ENCODE measurements at places on chromosomes 12 and 14.

GRCh38 chr12:31224768-31225448 is 101.0 kb downstream of the SINHCAF start:
- no peak for DNase-seq

DNA sequence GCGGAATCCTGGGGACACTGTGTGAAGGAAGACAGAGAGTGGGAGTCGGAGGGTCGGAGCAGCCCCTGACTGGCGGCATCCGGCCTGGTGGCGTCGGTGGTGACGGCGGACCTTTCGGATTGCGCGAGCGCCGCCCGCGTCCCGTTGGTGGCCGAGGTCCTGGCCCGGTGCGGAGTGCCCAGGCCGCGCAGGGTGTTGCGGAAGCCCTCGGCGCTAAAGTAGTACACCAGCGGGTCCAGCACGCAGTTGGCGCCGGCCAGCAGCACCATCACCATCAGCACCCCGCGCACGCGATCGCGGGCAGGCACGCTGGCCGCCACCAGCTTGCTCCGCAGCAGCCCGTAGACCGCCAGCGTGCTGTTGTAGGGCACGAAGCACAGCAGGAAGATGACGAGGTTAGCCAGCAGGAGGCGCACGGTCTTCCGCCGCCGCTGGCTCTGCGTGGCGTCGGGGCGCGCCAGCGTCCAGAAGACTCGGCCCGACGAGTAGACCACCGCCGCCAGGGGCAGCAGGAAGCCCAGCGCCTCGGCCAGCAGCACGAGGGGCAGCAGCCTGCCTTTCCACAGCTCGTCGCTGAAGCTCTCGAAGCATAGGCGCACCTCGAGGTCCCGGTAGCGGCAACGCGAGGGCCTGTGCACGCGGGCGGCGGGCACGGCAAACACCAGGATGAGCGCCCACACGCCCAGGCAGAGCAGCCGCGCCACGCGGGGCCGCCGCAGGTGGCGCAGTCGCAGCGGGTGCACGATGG is 13.1 kb upstream of the CHD4 start:
- no peak for DNase-seq

DNA sequence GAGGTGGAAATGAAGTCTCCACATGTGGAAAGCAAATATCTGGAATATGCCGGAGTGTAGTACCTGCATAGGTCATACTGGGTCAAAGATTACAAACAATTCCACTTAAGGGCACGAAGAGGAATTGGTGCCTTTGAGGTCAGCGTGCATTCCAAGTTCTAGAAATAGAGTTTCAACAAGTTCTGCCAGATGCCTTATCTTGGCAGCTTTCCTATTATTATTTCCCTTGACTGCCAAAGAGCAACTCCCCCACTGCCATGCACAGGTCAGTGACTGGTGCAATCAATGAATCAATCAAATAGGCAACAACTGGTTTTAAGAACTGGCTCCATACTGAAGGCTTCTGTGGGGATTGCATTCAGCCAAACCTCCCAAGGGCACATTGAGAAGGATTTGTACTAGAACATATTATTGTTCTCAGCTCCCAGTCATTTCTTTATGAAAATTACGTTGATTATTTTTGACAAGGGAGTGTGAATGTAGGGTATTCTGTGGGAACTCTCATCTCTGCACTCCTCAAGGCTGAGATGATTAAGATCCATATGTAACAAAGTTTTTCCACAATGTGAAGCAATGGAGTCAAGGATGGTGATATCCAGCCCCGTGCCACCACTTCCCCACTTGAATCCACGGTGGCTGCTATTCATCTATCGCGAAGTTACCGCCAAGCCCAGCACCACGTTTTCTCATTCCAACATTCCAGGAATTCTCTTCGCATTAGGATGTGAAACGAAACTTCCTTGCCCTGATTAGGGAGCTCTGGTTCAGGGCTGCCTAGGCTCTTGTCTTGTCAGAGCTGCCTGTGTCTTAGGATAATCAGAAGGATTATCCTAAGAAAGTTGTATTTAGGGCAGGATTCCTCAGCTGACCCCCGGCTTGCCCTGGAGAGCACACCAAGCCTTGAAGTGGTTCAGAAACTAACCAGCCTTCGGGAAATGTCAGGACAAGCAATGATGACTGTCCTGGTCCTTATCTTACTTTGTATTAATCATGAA is 115.1 kb upstream of the PCED1B start:
- DNase-seq, result no peak

DNA sequence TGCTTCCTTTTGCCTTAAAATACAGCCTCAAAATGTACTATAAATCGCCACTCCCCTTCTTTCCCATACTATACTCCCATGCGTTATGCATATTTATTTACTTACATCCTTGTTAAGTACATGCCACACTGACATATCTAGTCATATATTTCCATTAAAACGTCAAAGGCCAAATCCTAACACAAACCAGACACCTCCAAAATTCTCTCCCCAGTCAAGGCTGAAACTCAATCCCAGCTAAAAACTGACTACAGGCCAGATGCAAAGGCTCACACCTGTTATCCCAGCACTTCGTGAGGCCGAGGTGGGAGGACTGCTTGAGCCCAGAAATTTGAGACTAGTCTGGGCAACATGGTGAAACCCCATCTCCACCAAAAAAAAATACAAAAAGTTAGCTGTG is 5.7 kb upstream of the CAND1 start:
- DNase-seq, result no peak

DNA sequence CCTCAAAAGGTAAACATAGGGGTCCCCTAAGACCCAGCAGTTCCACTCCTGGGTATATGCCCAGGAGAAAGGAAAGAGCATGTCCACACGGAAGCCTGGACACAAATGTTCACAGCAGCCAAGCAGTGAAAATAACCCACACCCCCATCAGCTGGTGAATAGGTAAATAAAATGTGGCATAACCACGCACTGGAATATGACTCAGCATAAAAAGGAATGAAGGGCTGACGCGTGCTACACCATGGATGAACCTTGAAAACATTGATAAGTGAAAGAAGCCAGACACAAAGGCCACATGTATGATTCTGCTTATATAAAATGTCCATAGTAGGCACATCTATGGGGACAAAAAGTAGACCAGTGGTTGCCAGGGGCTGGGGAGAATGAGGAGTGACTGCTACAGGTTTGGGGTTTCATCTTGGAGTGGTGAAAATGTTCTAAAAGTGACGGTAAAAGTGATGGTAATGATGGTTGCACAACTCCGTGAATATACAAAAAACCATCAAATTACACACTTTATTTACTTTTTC is 3.8 kb upstream of the SCARB1 start:
- DNase-seq, result no peak

DNA sequence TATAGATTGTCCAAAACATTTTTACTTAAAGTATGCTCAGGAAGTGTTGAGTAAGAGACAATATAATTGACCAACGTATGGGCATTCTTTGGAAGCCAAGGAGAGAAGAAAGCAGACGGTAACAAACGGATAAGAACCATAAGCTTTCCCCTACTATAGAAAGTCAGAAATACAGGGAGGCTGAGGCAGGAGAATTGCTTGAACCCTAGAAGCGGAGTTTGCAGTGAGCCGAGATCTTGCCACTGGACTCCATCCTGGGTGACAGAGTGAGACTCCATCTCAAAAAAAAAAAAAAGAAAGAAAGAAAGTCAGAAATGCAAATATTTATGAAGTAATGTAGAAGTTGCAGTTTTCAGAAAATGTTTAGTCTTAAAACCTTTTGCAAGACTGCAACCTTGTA is 51.2 kb upstream of the PCED1B start:
- no peak for DNase-seq

DNA sequence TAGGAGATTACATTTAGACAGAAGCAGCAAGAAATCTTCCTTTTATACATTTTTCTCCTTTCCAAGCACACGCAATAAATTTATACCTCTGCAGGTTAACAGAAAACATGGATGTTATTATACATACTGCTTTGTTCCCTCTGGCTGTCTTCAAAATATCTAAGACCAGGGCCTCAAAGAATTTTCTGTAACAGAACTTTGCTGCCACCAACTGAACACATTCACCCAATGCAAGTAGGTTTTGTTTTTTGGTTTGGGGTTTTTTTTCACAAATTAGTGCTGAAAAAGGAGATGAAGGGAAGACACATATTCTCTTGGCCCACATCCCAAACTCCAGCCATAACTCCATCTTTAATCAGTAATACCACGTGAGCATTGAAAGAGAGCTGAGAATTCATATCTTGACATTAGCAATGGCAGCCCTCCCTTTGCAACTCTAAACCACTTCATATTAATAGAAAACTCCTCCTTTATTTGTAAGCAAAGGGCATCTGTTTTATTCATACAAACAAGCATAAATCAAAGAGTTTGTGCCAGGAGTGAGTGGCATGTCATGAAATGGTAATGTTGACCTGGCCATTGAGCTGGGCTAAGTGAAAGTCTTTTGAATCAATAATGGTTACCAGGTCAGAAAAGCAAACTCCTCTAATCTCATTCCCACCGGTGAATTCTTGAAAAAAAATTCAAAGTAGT is 150.8 kb upstream of the FSCB start:
- DNase-seq, result no peak

- DNase-seq, result no peak
Measured at GRCh38 chr12:3170423-3171194, 93.4 kb downstream of the TSPAN9 start.

- no peak for DNase-seq
Measured at GRCh38 chr12:88416786-88417185, 163.5 kb downstream of the KITLG start.

All from stimulated activated CD4-positive, alpha-beta T cell treated with anti-CD3 and anti-CD28 coated beads, Interleukin-15, amount 100 ng/mL, for 48 hours (primary cell).